Aorta (tissue), 5 donors: ENCODE measurements at places on chromosomes 6 and 20. TPM values are rescaled to one million over a fixed set of nuclear protein-coding genes. Genes with fewer than 3 reads are reported as not detected.

TPBG gene
- total RNA-seq, result 20.1 TPM

SAMD3 gene
- total RNA-seq, result 1.2 TPM

RBL1 gene
- total RNA-seq, result 5.6 TPM

PNPLA1 gene
- 0.23 TPM for total RNA-seq

MYB gene
- total RNA-seq, result 0.87 TPM

DDO gene
- total RNA-seq, result 1.3 TPM

POU3F2 gene
- total RNA-seq, result not detected

SPEF1 gene
- total RNA-seq, result not detected

MCCD1 gene
- total RNA-seq, result not detected

PI16 gene
- total RNA-seq, result 383 TPM

PRR3 gene
- 7.5 TPM for total RNA-seq

RBBP8NL gene
- not detected for total RNA-seq

DNA sequence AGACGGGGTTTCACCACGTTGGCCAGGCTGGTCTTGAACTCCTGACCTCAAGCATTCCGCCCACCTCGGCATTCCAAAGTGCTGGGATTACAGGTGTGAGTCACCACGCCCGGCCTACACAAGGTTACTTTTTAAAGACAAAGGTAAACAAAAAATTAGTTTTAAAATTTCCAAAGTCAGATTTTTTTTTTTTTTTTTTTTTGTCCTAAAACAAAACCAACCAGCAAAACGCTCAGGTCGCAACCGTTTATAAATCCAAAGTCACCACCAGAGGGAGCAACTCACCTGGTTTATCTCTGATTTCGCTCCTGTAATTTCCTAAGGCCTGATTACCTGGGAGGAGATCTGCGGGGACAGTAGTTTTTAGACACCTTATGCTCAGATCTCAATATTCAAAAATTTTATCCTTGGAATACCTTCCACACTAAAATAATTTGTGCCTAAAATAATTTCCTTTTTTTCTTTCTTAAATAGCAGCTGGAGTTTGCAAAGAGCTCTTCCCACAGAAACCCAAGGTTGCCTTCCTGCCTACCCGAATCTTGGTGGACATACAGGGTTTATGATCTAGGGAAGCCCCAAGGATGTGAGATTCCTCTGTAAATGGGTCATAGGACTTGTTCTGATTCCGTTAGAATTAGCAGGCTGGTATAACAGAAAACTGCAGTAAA is 19.8 kb upstream of the TREM1 start:
- no peak for DNase-seq

- DNase-seq, result no peak
Measured at GRCh38 chr20:12966468-12967085, 42.2 kb upstream of the SPTLC3 start.

- no peak for DNase-seq
Measured at GRCh38 chr6:42322676-42323075, 105.0 kb upstream of the MRPS10 start.

- no peak for DNase-seq
Measured at GRCh38 chr6:120646101-120646500, 688.2 kb downstream of the TBC1D32 start.

DNA sequence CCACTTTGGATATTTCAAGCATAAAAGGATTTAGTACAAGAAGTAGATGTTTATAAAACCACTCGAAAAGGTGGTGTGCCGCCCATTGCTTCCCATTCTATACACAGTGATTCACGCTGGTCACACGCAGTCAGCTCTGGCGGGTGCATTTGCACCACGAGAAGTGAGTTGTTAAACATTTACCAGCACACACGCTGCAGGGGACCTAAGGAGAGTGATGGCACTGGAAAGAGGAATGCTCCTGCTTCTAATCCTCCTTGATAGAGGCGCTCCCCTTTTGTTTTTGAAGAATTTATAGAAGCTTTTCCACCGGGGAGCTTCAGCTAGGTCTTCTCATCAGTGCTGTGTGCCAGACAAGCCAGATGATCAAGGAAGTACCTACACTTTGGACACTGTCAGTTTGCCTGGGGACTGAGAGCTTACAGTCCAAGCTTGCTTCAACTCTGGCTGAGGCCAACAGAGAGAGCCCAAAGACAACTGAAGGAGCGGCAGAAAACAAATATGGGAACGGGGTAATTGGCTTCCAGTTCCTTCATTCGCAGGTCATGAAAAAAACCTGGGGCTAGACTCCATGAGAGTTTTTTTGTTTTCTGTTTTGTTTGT is 31.2 kb downstream of the MUC22 start:
- no peak for DNase-seq

- no peak for DNase-seq
Measured at GRCh38 chr20:53009979-53010735, 38.0 kb downstream of the TSHZ2 start.

DNA sequence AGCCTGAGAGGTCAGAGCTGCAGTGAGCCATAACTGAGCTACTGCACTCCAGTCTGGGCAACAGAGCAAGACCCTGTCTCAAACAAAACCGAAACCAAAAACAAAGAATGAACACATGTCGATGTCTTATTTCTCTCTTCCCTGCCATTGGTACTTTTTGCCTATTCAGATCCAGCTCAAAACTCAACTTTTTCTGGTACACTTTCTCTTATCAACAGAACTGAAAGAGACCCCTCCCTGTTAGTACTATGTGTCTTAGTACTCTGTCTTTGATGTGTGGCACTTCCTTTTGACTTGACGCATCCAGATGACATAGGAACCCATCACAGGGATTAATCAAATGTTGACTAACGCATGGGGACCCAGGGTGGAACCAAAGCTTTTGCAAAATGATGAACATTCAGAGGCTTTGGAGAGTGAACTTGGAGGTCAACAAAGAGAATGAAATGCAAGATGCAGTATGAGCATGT is 44.8 kb downstream of the AKAP12 start:
- no peak for DNase-seq

DNA sequence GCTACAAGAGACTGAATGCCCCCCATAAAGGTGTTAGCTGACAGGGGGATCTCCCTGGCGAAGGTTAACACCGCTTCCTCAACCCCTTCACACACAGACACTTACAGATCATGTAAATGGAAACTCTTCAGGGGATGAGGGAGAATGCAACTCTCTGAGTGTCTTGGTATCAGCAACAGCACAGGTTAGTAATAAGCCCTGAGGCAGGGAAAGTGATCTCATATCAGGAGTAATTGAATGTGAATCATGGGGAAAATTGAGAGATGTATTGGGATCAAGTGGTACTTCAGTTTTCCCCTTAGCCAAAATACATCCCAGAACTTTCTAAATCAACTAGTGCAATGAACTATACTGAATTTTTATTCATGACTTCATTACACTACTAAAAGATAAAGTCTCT is 23.8 kb downstream of the OR2J3 start:
- DNase-seq, result no peak

GRCh38 chr6:163490826-163491577 is 76.5 kb downstream of the QKI start:
- peak; percentile 74 for DNase-seq

DNA sequence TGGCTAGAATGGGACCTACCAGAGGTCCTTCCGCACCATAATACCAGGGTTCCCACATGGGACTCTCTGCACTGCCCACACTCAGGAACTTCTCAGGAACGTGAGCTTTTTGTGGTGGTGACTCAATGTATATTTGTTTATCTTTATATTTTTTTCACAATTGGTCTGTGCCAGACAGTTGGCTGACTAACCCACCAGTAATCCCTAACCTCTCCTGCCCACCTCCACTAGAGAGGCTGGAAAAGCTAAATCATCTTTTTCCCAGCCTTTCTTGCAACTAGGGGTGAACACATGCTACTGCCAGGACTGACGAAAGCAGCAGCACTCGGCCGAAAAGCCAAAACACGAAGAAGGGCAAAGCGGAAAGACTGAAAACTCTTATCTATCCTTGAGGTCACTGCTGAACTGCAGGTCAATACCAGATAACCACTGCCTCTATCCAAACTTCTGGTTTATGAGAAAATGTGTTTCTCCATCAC is 112.9 kb downstream of the TRERF1 start:
- no peak for DNase-seq

GRCh38 chr6:28393912-28394662 is 5.5 kb downstream of the ZSCAN12 start:
- DNase-seq, result no peak

DNA sequence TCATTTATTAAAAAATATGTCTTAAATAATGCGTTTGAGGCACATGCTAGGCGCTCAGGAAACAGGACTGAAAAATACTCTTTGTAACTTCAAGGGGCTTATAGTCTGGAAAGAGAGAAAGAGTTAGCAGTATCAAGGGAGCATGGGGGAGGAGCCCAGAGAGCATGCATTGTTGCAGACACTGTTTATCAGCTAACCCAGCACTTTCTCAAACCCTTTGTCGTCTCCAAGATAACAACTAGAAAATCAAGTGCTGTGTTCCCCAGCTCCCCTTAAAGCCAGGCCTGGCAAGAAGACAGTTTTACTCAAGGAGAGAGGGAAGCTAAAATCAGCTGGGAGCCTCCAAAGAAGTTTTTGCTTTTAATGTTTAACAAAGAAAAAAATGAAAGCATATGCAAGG is 98.4 kb downstream of the PERP start:
- no peak for DNase-seq

DNA sequence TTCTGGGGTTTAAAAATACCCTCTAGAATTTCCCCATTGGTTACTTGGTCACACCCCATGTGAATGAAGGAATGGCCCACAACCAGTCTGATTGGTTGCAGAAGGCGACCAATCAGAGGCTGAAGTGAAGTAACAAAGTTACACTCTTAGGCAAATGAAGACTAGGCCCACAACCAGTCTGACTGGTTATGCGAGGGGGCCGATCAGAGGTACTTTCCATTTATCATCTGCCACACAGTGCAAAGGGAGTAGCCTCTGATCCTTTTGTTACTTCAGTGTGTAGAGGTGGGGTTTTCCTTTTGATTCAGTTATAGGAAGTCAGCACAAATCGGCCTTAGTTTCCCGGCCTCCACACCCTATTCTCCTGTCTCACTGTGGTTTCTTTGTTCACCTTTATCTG is 61.2 kb upstream of the SGK1 start:
- DNase-seq, result no peak

DNA sequence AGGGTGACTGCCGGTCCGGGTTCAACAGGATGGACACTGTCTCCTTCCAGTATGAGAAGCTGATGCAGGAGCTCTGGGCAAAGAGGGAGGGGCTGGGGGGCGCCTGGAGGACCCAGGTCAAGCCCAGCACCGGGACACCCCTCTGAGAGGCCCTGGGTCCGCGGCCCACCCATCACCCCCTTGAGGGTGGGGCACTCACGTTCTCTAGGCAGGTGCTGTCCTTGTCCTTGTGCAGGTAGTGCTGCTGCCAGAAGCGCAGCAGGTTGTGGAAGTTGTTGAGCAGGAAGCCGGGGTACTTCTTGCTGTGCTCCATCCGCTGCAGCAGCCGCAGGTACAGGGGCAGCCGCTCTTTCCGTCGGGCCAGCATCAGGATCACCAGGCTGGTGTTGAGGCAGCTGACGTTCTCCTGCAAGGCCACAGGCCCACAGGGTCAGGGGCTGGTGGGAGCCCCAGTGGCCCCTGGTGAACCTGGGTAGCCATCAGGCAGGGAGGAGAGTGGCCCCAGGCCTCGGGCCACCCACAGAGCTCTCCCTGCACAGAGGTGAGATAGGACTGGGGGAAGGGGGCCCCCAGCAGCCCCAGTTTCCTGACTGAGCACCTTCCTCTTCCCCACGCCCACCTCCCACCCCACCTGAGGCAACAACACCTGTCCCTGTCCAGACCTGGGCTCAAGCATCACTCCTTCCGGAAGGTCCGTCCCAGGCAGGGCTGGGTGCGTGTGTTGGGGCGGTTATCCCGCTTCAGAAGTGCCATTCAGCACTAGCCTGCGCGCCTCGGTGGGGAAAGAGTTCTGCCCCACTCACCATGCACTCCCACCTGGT is 47.8 kb downstream of the MYH7B start:
- peak; percentile 67 for DNase-seq

DNA sequence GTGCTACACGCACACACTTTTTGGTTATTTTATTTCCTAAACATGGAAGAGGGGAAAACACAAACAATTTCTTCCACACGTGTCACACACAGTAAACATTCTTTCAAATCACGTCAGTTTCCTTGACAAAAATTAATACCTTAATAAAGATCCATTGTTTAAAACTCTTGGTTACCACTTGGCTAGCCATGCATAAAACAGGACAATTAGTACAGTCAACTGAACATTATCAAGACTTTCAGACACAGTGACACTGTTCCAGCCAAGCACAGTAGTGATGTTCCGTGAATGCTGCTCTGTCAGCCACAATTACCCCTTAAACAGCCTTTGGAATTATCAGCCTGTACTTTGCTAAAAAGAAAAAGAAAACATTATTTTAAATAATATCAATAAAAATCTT is 50.8 kb downstream of the GMDS start:
- no peak for DNase-seq

DNA sequence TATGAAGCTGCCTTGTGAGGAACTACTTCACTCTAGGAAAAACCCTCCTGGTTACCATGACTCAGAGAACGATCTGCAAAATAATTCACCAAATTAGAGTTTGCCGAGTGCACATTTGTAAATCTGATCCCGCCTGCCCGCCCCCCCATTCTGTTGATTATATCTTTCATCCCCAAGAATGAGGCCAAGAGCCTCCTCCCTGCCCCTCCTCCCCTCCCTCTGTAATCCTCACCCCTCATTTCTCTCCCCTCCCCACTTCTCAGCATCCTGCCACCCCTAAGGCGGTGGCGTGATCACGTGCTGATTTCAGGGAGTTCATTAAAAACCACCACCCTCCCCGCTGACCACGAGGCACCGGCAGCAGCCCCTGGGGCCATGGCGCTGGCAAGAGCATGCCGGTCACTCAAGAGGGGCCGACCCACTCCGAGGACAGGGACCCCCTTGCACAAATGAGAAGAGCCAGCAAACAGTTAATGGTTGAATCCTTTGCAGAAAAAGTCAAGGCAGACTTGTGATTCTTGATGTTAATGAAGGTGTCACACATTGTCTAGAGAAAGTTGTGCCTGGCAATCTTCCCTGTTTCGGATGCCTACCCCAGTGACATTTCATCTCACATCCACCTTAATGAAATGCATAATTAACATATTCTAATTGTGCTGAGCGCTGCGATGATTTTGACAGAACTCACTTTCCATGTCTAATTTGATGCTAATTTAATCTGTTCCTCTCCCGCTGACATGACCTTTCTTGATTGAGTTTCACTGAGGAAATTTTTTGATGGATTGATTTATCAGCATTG is 247.9 kb downstream of the ZNF217 start:
- no peak for DNase-seq

- DNase-seq, result peak; percentile 79
Measured at GRCh38 chr6:75748743-75749538, at the start of gene MYO6. TSS of gene MYO6 (plus strand) at chr6:75749239. CDS start at chr6:75817548, 68,309 bp downstream.

DNA sequence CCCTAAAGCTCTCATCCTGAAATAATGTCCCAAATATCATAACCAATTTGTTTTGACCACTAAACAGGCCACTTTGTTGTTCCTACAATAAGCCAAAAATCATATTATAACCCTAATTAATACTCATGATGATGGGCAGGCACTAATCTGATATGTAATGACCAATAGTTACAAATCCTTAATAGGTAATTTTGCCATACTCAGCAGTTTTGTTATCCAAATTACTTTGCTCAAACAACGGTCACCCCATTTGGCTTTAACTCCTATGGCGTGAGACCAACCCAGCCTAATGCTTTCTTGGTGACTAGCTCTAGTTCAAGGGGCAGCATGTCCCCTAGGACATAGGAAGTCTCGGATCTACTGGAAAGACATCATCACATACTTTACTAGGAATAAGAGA is 123.2 kb upstream of the ID4 start:
- no peak for DNase-seq

- DNase-seq, result no peak
Measured at GRCh38 chr6:43797919-43798318, 27.9 kb downstream of the VEGFA start.
